ENCODE measurements at places on chromosomes 4 and X.

DNA sequence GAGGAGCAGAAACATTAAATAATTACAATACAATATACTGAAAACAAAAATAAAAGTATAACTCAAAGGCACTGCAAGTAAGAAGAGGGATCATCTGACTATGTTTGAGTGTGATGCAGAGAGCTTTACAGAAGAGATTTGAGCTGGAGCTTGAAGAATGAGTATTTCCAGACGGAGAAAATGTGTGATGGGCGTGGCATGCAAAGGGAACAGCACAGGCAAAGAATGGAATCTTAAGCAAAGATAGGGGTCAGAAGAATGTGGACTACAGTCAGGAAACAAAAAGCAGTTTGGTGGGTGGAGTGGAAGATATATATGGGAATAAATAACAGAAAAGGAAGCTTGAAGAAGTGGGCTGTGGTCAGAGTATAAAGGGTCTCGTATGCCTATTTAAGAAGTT, 45.5 kb downstream of the OPHN1 start:
- no peak for DNase-seq

GRCh38 chrX:131477498-131477897, 66.4 kb upstream of the OR13H1 start:
- no peak for DNase-seq

DNA sequence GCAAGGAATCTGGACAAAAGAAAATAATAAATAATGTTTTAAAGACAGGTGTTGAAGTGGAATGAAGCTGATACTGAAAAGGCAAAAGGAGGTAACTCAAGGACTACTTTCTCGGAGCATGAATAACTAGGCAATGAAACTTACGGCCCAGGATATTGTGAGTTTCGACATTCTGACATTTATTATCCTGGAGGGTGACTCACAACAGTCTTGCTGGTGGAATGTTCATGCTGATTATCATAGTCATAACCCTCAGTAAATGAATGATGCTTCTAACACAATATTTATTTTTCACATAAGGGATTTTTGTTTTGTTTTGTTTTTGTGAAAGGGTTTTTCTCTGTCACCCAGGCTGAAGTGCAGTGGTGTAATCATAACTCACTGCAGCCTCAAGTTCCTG, 147.0 kb upstream of the HPGD start:
- DNase-seq = no peak

GRCh38 chr4:108140328-108140727, 28.4 kb downstream of the LEF1 start:
- no peak for DNase-seq

DNA sequence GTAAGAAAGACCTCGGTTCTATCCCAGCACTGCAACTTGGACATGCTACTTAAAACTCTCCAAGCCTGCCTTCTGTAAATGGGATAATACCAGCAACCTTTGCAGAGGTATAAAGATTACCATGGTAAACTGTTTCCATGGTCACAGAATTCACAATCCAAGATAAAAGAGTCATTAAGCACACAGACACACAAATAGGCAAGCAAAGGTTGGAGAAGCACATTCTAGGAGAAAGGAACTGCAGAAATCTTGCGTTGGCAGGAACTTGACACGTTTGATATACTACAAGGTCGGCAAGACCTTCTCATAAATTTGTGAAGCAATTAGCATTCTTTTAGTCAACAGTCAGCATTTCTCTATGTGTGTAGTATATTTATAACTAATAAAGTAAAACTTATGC, 12.3 kb upstream of the CHRNA9 start:
- DNase-seq = no peak

DNA sequence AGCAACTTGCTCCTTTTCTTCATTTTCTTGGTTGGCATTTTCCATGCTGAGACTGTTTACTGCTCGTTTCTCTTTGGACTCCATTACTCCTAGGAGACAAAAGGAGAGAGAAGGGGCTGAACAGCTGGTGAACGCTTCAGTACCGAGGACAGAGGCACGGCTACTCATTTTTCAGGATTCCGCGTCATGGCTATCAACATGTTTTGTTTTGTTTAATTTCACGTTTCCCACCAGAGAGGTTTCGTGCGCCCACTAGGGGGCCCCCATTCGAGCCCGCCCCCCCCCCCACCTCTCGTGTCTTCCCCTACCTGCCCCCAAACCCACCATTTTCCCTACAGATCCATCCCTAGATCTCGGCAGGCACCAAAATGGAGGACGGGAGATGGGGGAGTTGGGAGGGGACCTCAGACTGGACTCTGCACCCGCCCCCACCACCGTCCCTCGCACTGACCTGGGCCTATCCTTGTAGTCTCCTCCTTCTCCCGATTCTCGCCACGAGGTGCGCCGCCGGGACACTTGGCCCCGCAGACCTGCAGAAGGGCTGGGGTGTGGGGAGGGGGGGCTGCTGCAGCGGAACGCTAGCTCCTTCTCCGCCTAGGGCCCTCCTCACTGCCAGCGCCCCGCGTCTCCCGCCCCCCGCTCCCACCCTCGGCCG, 653 bp downstream of the BEX1 start:
- DNase-seq = peak; percentile 14

GRCh38 chrX:80022363-80023031, 7.9 kb downstream of the TBX22 start:
- no peak for DNase-seq

- no peak for DNase-seq
Measured at GRCh38 chr4:21848021-21848420, 100.6 kb downstream of the KCNIP4 start.

GRCh38 chrX:44470816-44471215, 71.8 kb downstream of the FUNDC1 start:
- no peak for DNase-seq

DNA sequence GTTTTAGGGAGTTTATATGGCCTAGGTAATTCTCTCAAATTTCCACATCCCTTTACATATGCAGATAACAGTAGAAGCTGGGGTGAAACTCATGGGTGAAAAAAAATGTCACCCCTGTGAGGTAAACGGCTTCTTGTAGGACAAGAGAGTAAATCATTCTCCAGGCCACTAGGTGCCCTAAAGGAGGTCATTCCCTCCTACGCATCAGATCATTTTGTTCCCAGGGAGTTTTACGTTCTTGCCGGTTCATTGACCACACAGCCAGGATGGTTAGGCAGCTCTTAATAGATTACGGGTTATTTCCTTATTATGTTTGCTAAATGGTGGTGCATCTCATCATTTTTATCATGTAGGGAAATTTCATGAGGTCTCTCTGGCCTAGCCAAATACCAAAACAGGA, 225.8 kb upstream of the NOCT start:
- no peak for DNase-seq

DNA sequence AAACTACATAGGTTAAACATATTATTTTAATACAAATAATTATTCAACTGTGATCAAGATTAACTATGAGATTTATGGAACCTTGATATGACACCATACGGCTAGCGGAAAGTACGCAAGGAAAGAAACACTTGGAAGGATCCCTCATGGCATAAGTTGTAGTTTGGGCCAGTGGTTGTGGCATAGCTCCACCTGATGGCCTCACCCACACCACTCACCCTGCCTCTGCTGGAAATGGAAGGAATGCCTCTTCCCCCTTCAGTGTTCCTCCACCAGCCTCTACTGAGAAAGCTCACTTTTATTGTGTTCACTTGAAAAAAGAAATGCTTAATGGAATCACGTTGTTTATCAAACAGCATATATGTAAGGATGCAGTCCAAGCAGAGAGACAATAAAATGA, 86.4 kb downstream of the BMP15 start:
- no peak for DNase-seq

DNA sequence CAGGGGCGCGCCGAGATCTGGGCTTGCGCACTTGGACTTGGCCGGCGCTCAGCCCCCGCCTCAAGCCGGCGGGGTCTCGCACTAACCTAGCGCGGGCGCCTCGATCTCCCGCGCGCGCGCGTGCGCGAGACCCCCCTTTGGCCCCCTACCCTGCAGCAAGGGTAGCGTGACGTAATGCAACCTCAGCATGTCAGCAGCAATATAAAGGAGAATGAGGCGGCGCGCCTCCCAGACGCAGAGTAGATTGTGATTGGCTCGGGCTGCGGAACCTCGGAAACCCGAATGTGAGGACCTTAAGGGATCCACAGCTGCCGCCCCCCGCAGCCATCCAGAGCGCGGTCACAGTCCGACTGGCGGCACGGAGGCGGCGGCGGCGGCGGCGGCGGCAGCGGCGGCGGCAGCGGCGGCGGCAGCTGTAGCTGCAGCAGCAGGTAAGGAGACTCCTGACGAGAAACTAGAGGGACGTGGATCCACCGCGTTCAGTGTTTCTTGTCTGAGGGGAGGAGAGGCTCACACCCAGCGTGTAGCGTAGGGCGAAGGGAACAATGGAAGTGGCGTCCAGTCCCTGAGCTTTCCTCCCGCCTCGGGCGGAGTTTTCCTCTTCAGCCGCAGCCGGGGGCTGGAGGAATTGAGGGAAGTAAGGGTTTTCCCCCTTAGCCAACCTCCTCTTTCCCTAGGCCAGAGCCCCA, at the start of the genes SATL1 and ZNF711:
Gene SATL1, minus strand, starts transcription at position 19 of the 689 bp plus-strand sequence. CDS start 134,811 bp downstream, outside the sequence.
Gene ZNF711, plus strand, starts transcription at position 231 of the 689 bp plus-strand sequence. CDS start 3,582 bp downstream, outside the sequence.
- no peak for DNase-seq

- no peak for DNase-seq
Measured at GRCh38 chrX:18297251-18297650, 57.2 kb downstream of the SCML2 start.

All from HL-60 (cell line).